ENCODE measurements at places on chromosomes 11 and 22. TPM values are rescaled to one million over a fixed set of nuclear protein-coding genes. Genes with fewer than 3 reads are reported as not detected.

The OR51F1 gene
- not detected for total RNA-seq

The ZNF280B gene
- total RNA-seq: 2.5 TPM

The APOBEC3B gene
- 8.8 TPM for total RNA-seq

The PHRF1 gene
- 48.6 TPM for total RNA-seq

The TSPAN18 gene
- 22.9 TPM for total RNA-seq

The DNAJB7 gene
- not detected for total RNA-seq

Data from activated CD4-positive, alpha-beta T cell treated with anti-CD3 and anti-CD28 coated beads, Interleukin-2, amount 10 ng/mL, durations not matched to agents 7 days and 5 days (primary cell).